ENCODE measurements at places on chromosomes 11 and 22.

DNA sequence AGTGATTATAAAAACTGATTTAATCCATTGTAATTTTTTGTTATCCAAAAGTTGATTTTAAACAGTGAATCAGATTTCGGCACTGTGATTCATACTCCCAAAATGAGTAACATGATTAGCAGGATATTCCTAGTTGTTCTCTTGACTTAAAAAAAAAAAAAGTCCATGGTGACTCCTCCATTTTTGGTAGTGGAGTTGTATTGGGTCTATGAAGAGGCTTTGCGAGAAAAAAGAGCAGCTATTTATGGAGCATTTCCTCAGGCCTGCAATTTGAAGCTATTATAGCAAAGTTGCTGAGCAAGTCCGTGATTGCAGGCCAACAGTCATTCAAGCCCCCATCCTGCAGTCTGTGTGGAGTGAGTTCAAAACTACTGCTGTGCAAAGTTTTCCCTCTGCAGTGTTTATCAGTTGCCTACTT lies 28.8 kb downstream of the YAP1 start:
- DNase-seq = no peak

DNA sequence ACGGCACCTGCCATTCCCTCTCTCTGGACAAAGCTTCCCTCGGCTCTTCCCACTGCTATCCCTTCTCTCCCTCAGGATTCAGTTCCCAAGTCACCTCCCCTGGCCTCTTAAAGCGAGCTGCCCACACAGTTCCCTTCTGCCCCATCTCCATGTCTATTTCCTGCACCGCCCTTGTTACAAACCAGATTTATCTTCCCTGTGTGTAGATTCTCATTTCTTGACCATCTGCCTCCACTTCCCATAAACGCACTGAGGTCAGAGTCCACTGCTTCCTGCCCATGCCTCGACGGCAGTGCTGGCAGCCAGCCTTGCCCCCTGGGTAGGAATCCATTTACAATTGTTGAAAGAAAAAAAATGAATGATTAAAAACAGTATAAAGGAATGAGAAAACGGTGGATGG lies 11.6 kb upstream of the APOBEC3B start:
- DNase-seq = no peak

DNA sequence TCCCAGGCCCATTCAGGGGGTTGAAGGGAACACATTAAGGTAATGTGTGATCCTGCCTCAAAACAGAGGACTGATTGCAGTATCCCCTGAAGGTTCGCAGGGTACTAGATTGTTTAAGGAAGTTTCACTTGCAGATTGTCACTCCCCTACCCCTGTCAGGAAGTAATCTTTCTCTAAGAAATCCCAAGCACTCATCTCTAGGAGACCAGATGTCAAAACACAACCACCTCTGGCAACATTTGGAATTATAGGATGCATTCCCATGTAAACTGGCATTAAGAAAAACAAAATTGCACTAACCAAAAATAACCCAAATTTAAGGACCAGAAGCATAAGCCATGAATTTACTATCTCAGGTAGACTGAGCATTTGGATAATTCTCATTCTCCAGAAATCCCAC lies 1.6 kb downstream of the MRPL17 start:
- DNase-seq = no peak

- DNase-seq = no peak
Measured at GRCh38 chr11:103397369-103397768, 288.1 kb downstream of the DYNC2H1 start.

- no peak for DNase-seq
Measured at GRCh38 chr11:6671991-6672390, 11.1 kb downstream of the MRPL17 start.

GRCh38 chr11:86758171-86758570 lies 42.2 kb upstream of the PRSS23 start:
- DNase-seq = no peak

DNA sequence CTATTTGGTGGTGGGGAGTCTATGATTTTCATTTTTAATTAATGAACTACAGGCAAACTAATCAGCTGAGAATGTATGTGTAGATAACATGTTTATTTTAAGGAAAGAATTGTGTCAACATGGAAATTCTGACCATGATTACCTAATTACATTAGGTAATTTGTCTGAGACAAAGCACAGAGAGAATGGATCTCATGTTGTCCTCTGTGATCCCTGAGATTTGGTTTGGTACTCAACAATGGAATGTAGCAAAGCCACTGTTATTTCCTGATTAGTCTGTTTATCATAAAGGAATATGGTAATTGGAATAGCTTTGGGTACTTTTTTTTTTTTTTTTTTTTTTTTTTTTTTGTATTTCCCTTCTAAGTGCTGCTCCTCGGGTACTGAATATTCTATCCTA lies 718.8 kb upstream of the ARHGAP42 start:
- DNase-seq = no peak

DNA sequence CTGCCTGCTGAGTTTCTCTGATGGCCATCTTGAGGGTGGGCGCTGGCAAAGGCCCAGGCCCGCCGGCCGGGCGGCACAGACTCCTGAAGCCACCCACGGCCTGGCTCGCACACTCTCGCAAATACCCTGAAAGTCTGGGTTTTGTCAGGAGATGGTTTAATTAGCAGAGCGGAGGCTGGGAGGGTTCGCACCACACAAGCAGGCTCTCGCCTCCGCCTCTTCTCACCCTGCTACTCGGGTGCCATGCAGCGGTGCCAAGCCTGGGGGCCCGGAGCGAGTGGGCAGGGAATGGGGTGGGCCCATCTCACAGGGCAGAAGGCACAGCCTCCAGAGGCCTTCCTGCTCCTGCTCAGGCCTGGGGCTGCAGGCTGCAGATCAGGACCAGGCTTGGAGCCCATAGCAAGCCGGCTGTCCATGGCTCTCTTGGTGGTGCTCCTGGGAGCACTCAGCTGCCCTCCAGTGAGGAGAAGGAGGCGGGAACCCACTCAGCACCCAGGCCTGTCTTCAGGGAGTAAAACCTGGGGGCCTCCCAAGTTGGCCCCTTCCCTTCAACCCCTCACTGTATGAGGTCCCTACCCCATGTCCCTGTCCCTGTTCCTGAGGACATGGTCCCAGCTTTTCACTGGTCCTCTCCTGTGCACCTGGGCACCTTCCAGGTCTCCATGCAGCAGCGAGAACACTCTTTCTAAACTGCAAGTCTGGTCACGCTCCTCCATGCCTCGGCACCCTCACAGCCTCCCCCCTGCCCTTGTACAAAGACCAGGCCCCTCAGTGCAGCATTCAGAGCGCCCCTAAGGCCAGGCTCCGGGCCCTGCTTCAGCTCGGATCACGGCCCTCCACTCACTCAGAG lies 62.0 kb downstream of the FLRT1 start:
- DNase-seq = peak; percentile 47

DNA sequence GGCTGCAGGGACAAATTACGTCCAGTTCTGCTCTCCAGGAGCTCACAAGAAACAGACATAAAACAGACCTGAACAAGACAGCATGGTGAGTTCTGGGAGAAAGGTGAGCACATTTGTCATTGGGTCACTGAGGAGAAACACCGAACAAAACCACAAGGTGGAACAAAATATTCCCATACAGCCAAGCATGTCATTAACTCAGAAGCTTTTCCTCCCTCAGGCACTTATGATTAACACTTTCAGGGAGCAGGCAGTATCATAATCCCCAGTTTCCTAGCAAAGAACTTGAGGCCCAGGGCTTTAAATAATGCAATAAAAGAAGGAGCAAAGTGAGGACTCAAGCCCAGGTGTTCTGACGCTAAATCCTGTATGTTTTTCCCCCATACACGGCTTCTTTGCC lies 43.0 kb downstream of the P4HA3 start:
- no peak for DNase-seq

- no peak for DNase-seq
Measured at GRCh38 chr22:23858484-23858815, 775 bp downstream of the SLC2A11 start.

All from caudate nucleus (tissue), 63 donors.